Stimulated activated CD4-positive, alpha-beta T cell treated with anti-CD3 and anti-CD28 coated beads, Interleukin-1b, Interleukin-23, amount 100 ng/mL, for 24 hours (primary cell): ENCODE measurements at places on chromosomes 4 and X.

DNA sequence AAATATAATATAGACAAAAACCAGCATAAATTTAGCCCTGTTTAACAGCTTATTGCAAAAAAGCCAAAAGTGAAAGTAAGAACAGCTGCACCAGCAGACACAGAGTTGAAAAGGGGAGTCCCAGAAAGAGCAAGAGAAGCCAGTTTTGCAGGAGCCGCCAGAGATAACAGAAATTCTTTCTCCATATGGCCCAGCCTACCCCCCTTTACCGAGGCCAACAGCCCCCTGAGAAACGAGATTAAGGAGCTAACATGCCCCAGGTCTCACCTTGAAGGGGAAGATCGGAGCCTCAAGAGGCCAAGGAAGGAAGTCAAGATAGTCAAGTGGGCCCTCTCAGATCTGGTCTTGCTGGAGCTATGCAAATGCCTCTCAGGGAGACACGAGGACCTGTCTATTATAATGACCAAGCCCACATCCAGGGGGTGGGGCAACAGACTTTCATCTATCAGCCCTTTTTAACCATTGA is 4.8 kb downstream of the ACOX3 start:
- no peak for DNase-seq

DNA sequence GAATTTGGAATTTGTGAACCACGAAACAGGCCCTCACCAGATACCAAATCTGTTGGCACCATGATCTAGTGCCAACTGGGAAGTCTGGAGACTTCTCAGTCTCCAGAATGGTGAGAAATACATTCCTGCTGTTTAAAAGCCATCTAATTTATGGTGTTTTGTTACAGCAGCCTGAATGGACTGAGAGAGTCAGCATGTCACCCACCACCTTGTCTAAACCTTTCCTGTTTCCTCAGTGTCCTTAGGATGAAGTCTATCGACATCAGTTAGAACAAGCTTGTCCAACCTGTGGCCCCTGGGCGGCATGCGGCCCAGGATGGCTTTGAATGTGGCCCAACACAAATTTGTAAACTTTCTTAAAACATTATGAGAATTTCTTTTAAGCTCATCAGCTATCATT is 42.1 kb downstream of the FREM3 start:
- no peak for DNase-seq

DNA sequence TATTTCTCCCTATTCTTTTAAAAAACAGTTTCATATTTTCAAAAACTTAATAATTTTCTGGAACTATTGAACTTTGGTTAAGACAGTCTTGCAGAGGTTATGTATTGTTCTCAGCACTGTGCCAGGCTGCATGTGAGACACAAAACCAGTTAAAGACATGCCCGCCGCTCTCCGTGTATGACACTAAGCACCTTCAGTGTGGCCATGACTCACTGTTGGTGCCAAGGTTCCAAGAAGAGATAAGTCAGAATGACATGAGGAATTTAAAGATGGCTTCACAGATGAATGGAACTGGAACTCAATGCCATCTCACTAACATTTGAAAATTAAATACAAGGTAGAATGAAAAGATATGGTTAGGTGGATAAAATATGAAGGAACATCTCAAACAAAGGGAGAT is 525.5 kb upstream of the ZFP42 start:
- DNase-seq = no peak

- DNase-seq = no peak
These were observed 21.0 kb upstream of the THOC2 start for GRCh38 chrX:123753656-123754350.

DNA sequence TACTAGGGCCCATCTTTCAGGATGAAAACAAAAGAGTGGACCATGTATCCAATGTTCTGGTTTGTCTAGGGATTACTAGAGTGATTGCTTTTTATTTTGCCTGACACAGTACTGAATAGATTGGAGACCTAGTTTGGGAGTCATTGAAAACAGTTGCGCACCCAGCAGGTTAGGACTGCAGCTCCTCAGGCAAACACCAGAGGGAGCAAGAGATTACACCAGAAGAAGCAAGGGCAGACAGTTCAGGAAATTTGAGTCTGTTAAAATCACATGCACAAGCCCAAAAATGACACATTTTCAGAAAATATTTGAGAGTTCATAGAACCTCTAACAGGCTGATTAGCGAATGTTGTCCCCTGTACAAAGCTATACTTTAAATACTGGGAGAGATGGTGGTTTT is 55.6 kb downstream of the CYLC1 start:
- no peak for DNase-seq

DNA sequence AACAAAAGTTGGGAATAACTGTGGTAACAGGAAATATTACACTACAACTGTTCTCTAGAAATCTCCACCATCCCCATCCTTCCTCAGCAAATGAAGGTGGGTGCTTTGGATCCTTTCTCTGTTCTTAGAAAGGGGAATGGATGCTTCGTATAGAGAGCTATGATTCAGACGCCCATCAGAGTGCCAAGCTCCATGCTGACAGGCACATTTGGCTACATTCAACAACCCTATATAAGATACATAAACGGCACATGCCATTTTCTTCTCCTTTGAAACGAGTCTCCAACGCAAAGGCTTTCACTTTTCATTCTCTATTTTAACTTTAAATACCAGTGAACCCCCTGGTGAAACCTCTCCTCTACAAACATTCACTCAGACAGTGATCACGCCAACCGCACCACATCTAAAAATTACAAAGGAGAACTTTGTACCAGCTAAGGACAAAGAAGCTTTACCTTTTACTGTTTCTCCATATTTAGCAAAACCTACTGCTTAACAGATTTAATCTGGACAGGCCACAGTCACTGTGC is 172.5 kb downstream of the TSPAN5 start:
- DNase-seq = no peak

GRCh38 chr4:176189891-176190795 is 5.2 kb downstream of the SPATA4 start:
- no peak for DNase-seq

- no peak for DNase-seq
These were observed 36.3 kb downstream of the MGARP start for GRCh38 chr4:139243448-139244365.

- peak; percentile 14 for DNase-seq
These were observed at the start of gene STS for GRCh38 chrX:7147413-7147977. Gene STS, plus strand, starts transcription at chrX:7147712. Its CDS starts 105,488 bp downstream, at chrX:7253200.

- DNase-seq = no peak
These were observed 1.8 kb downstream of the CPZ start for GRCh38 chr4:8594097-8595038.

DNA sequence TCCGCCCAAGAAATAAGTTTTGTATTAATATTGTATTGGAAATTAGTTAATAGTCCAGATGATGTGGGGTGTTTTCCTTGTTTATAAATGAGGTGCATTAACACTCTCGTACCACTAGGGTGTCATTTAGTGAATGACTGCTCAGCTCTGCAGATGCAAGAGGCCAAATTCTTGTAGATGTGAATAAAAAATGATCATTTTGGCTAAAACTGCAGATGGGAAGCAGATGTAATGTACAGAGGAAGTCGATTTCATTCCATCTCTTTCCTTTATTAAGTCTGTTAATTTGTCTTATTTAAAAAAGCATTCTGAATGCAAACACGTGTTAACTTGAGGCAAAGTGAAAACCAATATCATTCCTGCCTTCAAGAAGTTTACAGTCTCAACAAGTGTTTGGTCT is 108.1 kb downstream of the DHX15 start:
- no peak for DNase-seq

DNA sequence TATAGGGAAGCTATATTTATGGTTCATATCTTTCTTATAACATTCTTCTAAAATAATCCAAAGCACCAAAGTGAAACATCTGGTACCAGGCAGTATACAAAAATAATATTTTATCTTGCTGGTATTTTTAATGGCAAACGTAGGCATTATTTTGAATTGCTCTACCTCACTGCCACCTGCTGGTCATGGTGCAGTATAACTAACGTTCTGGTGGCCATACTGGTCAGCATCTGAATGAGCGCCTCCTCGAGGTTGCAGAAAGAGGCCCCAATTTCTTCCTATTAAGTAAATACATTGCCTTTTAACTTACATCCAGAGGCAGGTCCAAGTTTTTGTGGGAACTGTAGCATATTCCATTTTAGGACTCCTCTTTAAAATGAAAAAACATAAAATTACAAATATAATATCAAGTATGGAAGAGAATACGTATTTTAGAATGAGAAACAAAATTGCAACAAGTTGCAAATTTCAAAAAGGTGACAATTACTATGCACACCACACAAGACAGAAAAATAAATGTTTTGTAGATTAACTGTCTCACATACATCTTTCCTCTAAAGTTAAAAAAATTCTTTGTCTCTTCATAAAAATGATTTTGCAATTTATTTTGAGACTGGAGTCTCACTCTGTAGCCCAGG is 22.9 kb upstream of the CWH43 start:
- DNase-seq = peak; percentile 49

GRCh38 chrX:117892469-117892868 is 224.1 kb downstream of the KLHL13 start:
- no peak for DNase-seq

DNA sequence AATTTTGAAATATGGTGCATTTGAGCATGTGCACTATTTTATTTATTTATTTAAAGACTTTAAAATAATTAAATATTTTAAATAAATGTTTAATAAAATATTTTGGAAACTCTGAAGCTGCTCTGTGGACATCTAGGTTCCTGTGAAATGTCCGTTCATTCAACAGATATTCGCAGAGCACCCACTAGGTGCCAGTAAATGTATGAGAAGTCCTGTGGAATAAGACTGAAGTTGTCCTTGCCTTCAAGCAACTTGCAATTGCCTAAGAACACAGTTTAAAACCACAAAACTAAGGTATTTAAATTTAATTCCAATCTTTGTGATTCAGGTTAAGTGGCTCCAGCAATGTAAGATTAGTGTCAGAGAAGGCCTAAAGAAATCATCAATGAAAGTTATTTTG is 306.7 kb downstream of the GBA3 start:
- DNase-seq = no peak

- DNase-seq = no peak
These were observed 525.4 kb upstream of the HS3ST1 start for GRCh38 chr4:11954093-11954492.

DNA sequence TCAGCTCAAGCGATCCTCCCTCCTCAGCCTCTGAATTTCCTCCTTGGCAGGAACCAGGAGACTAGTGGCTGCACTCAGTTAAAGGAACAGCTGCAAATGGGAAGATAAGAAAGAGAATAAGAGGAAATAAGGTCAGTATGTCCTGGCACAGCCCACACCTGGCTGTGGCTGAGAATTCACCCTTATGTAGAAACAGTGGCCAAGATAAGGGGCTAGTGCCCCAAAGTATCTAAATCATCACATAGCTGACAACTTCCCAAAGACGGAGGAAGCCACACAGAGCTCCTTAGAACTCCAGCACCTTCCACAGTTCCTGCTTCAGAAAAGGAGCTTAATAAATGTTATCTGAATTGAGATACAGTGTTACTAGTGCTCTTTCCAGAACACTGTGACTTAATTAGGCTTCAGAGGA is 2.3 kb upstream of the CHIC2 start:
- DNase-seq = no peak

GRCh38 chrX:16876696-16877095 is 6.5 kb upstream of the RBBP7 start:
- no peak for DNase-seq

DNA sequence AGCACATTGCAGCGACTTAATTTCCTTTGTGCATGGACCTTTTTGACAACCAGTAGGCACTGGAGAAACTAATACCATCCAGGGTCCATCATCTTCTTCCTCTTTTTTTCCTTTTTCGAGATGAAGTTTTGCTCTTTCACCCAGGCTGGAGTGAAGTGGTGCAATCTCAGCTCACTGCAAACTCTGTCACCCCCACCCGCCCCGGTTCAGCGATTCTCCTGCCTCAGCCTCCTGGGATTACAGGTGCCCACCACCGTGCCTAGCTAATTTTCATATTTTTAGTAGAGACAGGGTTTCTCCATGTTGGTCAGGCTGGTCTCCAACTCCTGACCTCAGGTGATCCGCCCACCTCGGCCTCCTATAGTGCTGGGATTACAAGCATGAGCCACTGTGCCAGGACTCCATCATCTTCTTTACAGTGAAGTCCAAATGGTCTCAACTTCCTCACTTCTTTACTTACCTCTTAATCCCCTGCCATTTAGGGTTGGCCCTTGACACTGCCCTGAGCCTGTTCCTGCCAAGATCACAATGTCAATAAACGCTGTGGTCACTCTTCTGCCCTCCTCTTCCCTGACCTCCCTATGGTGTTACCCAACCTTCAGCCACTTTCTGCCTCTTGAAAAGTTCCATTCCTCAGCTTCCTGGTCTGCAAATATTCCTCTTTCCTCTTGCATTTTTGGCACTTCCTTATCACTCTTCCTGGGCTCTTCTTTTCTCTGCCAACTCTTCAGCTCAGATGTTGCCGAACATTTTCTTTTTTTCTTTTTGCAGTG is 119.8 kb upstream of the SLC34A2 start:
- DNase-seq = no peak

DNA sequence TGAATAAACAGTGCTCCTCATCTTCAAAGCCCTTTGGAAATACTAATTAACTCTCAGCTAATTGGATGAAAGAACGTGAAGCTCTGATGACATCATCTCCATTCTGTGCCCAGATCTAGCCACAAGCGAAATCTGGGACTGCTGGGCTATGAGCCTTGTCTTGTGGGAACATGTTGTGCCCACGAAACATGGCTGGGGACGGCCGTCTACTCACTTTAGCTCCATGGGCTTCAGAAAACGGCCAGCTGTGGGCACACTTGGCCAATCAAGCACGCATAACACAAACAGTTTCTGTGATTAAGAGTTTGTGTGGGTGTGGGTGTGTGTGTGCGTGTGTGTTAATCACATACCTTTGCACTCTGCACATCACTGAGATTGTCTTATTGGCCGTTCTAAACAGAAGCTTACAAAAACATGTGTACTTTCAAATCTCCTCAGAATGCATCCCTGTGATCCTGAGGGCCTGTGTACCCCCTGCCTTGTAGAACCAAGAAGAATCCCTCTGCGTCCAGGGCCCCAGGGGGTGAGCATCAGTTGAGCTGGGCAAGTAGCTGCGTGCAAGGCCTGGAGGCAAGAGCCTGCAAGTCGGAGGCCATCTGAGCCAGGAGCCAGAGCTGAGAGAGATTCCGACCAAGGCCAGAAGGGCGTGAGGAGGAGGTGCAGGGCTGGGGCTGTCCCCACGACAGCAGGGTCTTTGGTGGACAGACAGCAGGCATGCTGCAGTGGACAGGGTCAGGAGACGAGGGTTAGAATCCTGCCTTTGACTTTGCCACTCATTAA is 18.7 kb upstream of the ZNF185 start:
- DNase-seq = no peak

- DNase-seq = no peak
These were observed 7.5 kb downstream of the SEPTIN6 start for GRCh38 chrX:119685225-119686066.

GRCh38 chr4:70533791-70534190 is 15.4 kb downstream of the AMTN start:
- DNase-seq = no peak

- DNase-seq = peak; percentile 65
These were observed at the start of gene PRAF2 for GRCh38 chrX:49073601-49074575. Gene PRAF2, minus strand, starts transcription at chrX:49074002. Its CDS starts 15 bp downstream, at chrX:49073987.

DNA sequence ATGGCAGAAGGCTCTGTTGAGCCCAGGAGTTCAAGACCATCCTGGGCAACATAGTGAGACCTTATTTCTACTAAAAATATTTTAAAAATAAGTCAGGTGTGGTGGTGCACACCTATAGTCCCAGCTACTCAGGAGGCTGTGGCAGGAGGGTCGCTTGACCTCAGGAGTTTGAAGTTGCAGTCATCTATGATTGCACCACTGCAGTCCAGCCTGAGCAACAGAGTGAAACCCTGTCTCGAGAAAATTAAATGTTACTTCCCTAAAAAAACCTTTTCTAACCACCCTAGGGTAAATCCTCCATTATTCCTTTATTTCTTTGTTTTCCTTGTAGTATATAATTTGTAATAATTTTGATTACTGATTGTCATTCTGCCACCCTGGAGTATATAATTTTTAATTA is 7.9 kb downstream of the FAM200B start:
- DNase-seq = no peak
